ENCODE measurements at places on chromosomes 6 and 20. TPM values are rescaled to one million over a fixed set of nuclear protein-coding genes. Genes with fewer than 3 reads are reported as not detected.

Gene GPRC6A
- total RNA-seq, result not detected

Gene TREM1
- 23.7 TPM for total RNA-seq

Gene VGLL2
- not detected for total RNA-seq

GRCh38 chr6:41586252-41587007 is 40.2 kb downstream of the FOXP4 start:
- DNase-seq, result no peak

- no peak for DNase-seq
These were observed 21.3 kb downstream of the LAMA5 start for GRCh38 chr20:62345681-62346370.

- DNase-seq, result no peak
These were observed 268.8 kb downstream of the BTBD9 start for GRCh38 chr6:38370653-38371601.

- no peak for DNase-seq
These were observed 93.0 kb upstream of the CEP85L start for GRCh38 chr6:118744261-118744941.

Measured in spleen (tissue), 13 donors.